ENCODE measurements at places on chromosomes 5 and 9.

DNA sequence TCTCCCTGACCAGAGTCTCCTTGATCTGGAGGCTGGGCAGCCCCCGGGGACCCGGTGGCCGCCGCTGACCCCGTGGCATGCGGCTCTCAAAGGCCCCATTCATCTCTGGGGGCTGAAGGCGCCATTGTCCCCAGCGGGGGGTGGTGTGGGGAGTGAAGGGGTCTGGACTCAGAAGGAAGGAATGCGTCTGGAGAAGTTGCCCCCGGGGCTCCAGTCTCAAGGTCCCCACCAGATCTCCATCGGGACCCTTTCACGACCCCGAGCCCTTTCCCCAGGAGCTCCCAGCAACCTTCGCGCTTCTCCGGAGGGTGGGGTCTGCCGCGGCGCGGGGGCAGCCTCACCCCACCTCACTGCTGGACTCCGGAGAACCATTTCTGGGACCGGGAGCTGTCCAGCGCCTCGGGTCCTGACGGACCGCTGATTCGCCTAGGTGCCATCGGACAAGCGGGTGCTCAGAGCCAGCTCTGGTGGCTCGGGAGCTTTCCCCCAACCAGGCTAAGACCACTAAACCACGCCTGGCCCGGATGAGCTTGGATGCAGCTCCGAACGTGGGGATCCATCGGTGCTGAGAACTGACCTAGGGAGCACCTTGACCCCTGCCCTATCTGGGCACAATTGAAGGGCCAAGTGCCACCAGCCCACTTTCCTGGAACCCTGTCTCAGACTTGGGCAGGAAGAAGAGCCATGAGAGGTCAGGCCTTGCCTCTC is 5.1 kb upstream of the PCDH1 start:
- no peak for DNase-seq

- DNase-seq = no peak
Measured at GRCh38 chr5:149549461-149550267, 1.6 kb downstream of the CSNK1A1 start.

DNA sequence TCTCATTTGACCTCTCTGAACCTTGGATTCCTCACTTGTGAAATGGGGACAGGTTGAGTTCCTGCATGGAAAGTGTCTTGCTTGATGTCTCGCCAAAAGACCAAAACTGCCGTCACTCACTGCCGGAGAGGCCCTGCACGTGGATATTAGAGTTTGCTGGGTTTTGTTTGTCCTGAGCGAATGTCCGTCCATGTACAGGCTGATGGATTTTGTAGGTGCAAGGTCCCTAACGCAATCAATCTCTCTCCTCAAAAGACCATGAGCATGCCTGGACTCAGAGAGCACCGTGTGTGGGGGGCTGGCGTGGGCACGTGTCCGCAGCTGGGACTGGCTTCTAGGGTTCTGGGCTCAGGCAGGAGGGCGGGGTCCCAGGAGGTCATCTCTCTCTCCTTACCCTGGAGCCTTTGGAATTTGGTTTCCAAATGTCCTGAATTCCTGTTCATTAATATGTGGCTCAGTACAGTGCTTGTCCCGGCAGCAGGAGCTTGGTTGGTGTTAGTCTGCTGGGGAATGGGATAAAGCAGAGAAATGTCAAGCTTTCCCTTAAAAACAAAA is 146.0 kb upstream of the IER5L start:
- no peak for DNase-seq

DNA sequence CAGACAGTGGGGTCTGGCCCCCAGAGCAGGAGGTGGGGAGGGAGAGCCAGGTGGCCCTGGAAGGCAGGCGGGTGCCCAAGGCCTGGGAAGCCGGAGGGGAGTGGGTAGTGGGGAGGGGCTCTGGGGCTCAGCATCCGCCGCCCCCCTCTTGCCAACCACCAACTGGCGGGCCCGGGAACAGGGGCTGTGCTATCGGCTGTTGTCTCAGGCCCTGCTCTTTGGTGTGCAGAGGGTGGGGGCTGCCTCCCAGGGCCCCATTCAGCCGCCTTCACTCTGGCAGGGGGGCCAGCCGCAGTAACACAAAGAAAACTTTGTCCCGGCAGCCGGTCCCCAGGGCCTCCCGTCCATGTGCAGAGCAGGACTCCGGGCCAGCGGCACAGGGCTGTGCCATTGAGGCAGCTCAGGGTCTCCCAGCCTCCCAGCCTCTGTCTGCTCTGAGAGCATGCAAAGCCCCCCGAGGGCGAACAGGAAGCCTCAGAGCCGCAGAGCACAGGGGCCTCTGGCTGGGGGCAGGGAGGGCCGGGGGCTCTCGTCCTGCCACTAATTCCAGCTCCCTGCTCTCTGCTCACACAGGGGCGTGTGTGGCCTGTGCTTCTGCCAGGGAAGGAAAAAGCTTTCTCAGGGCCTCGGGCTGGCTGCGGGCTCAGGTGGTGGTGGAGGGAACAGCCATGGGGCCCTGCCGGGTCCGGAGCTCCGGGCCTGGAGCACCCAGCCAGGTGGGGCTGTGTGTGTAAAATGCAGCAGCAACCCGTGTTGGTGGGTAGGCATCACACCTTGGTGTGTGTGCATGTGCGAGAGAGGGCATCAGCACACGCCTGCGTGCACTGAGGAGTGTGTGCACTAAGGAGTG is 54.2 kb upstream of the NOTCH1 start:
- DNase-seq = no peak

DNA sequence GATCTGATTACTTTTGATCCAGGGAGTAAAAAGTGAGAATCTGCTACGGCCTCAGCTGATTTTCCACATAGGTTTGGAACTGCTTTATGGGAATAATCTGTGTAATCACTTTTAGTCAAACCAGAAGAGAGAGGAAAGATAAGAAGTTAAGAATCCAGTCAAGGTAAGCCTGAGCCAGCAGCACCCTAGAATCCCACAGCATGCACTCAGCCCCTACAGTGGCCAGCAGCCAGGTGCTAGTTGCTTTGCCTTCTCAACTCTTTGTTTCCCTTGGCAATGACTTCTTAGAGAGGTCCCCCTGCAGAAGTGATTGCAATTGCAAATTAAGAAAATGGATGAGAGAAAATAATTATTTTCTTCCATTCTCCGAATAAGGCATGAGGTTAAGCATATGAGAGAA is 59.7 kb upstream of the TMED7 start:
- no peak for DNase-seq

GRCh38 chr9:86721843-86722705 is 225.2 kb downstream of the GAS1 start:
- DNase-seq = no peak

GRCh38 chr9:114184071-114184470 is 28.7 kb downstream of the COL27A1 start:
- no peak for DNase-seq
